ENCODE measurements at places on chromosomes 13 and 19.

DNA sequence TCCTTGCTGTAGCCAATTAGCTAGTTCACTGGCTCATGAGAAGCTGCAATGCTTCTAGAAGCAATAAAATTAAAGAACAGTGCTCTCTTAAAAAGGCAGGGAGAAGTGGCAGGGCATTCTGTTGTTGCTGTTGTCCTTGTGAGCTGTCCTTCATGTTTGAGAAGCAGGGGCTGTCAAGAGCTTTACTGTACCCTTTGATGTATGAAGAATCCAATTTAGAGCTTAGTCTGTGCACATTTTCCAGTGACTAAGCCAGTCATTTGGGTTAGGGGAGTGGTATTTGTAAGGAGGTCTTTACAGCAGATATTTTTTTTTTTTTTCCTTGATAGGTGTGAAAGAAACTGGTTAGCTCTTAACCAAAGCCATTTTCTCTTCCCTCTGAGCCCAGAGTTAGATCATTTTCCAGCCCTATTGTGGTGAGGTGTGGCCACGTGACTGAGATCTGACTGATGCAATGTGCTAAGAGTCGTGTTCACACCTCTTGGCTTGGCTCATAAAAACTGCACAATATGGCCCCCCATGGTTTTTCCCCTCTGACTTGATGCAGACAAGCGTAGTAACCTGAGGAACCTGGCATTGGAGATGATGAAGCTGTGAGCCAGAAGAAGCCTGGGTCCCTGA lies 309.6 kb upstream of the TMTC4 start:
- no peak for DNase-seq

DNA sequence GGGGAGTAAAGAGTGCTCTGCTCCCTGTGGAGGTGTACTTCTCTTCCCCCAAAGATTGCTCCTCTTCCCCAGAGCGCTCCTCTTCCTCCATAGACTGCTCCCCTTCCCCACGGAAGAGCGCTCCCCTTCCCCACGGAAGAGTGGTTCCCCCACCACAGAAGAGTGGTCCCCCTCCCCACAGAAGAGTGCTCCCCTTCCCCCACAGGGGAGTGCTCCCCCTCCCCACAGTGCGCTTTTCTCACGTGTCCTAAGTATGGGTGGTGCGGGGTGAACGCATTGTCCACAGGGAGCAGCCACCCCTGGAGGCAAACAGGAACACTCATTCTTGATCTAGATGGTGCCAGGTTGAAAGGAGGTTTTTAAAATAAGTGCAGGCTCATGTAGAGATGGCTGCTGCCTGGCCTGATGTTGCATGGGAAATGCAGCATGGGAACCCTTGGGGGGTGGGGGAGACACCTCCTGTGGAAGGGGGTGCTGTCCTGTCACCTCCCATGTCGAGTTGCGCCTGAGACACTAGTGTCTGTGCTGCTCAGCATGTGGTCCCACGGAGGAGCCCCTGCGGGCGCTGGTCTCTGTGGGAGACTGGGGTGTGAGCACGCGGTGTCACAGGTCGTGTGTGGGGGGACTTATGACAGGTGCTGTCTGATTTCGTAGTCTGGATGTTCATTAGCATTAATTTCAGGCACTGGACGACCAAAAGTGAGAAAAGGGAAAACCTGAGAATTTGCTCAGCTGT lies 52.2 kb downstream of the ATP11A start:
- no peak for DNase-seq

DNA sequence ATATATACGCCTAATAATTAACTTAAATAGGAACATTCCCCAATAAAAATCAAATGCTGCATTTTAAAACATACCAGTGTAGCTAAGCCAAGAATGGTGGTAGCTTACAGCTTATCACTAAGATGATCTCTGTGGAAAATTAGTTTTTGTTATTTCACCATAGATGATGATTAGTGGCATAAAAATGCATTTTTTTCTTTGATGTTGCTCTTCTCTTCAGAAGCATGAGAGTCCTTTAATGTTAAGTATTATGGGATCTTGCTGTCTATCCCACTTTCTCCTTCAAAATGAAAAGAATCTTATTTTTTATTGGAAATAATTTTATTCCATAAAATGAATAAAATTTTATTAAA lies 731.0 kb downstream of the SLITRK1 start:
- DNase-seq = no peak

- no peak for DNase-seq
Measured at GRCh38 chr19:5705552-5705951, 14.4 kb downstream of the LONP1 start.

- DNase-seq = no peak
Measured at GRCh38 chr13:99119656-99120055, 81.0 kb upstream of the UBAC2 start.

DNA sequence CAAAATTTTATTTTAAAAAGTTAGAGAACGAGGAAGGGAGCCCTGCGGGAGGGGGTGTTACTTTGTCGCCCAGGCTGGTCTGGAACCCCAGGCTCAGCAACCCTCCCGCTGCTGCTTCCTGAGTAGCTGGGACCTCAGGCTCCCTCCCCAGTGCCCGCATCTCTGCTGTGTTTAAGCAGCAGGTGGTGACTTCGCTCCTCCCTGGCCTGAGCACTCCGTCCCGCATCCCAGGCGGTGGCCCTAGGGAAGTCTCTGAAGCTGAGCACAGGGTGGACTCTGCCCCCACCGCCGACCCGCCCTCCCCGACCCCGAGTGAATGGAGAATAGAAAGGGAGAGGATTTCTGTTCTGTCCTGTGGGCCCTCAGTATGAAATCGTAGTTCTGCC lies 30.5 kb downstream of the ZNF701 start:
- no peak for DNase-seq

DNA sequence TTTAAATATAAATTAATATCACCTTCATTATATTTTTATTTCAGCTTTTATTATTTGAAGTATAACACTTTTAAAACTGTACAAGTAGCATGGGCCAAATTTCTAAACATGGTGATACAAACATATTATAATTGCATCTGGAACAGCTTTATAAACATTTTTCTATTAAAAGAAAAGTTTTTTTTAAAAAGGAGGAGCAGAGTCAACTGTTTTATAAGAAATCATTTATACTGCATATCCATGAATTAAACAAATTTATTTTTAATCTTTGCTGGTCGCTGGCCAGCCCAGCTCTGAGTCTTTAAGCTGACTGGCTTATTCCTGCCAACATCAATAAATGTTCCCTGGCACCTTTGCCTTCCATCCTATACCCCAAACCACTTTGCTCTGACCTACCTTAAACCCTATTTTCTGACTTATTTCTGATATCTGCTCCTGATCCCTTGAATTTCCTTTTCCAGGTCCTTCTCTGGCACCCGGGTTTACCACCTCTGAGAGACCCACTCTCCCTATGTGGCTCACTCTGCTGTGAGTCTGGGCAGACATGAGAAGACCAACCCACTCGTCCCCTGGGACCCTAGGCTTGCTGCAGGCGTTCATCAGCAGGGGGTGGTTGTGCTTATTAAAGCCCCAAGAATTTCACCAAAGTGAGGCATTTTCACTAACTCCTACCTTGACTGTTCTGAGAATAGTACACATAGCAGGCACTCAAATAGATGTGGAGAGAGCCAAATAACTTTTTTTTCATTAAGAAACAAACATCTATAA lies 220.3 kb downstream of the KLF12 start:
- DNase-seq = no peak

- peak; percentile 53 for DNase-seq
Measured at GRCh38 chr13:44710576-44710975, 134.4 kb upstream of the TSC22D1 start.

DNA sequence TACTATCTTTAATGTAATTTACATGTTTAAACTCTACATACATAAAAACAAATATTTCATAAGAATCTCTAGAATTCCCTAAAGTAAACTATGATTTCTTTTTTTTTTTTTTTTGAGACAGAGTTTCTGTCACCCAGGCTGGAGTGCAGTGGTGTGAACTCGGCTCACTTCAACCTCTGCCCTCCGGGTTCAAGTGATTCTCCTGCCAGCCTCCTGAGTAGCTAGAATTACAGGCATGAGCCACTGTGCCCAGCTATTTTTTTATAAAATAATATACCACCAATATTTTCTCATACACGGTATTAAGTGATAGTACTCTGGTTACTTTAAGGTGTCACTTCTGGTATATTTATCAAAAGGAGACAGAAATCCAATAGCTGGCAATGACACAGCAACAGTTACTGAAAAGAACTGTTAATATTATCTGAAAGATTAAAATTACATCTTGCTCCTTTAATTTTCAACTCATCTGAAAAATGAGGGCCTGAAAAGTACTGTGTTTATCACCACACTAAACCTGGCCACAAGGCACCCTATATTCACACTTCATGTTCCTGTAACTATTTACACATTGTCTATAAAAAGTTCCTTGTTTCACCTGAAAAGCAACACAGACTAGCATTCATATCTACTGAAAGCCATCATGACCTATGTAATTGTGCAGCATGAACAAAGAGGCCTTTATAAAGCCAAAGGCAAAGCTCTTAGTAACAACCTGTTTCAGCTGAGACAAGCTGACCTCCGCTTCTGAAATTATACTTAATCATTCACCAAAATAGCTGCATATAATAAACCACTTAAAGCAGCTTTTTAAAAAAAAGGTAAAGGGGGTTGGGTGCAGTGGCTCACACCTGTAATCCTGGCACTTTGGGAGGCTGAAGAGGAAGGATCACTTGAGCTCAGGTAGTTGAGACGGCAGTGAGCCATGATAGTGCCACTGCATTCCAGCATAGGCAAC lies 106.1 kb downstream of the SLC25A15 start:
- no peak for DNase-seq

GRCh38 chr13:102940143-102940542 lies 94.3 kb downstream of the ERCC5 start:
- DNase-seq = no peak
